ENCODE measurements at places on chromosomes 2 and 18.

DNA sequence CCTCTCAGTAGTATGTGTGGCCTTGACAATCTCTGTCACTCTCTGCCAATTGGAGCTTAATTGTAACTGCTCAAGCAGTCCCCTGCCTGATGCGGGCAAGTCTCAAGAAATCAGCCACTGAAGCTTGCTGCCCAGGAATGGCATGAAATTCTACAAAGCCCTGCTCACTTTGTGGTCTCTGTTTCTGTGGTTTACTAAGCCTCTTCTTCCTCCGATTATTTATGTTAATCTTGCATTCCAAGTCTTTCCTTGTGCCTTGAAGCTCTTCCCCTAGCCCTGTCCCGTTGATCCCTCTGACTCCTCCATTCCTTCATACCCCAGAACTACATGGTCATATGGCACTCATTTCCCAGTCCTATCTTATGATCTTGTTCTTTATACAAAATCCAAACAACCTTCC lies 489.3 kb upstream of the CHST9 start:
- DNase-seq = no peak

DNA sequence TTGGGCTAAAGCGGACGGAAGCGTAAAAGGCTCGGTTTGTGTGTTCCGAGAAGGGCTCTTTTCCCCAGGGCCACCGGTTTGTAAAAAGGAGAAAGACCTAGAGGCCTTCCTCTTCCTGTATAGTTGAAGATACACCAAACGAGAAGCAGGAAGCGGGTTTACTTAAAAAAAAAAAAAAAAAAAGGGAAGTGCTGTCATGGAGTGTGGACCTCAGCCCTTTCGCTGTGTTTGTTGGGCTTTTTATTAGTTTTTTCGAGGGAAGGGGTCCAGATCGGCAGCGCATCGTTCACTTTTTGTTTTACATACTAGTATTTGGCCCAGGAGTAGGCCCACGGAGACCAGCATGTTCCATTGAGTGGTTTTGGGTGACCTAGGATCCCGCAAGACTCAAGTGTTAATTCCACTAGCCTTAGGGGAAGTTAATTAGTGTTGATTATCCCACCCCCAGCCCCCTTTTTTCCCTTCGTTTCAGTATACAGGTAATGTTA lies 676 bp downstream of the ACTR2 start:
- DNase-seq = no peak

DNA sequence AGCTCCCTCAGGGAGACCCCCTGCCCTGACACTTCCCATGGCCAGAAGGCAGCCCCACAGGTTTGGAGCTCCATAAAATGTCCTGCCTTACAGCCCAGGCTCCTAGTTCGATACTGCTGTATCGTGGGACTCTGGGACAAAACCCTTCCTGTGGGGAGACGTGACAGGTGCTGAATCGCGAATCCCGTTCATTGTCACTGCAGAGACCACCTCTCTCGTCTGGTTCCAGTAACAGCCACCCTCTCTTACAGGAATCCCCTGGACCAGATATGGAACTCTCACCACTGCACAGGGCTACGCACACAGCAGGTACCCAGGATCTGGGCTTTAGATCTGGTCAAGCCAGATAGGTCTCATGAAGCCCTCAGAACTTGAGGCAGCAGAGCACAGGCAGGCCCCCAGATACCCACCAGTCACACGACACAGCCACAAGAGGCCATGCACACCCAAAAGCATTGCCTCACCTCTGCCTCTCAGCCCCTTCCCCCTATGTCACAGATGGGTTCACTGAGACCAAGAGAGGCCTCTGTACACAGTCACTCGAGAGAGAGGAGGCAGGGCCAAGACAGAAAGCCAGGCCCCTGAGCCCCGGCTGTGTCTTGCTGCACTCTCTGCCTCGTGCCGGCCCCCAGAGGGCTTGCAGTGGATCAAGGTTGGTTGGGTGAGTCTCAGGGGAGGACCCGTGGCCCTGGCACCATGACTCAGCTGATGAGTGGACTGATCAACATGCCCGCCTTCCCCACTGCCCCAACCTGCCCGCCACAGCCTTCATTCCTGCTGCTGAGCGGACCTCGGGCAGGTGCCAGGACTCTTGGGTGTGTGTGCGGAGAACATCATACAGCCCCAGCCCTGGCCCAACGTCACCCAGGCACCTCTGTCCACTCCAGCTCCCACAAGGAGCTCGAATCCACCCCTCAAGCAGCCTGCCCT lies 7.6 kb downstream of the SDC1 start:
- DNase-seq = no peak

DNA sequence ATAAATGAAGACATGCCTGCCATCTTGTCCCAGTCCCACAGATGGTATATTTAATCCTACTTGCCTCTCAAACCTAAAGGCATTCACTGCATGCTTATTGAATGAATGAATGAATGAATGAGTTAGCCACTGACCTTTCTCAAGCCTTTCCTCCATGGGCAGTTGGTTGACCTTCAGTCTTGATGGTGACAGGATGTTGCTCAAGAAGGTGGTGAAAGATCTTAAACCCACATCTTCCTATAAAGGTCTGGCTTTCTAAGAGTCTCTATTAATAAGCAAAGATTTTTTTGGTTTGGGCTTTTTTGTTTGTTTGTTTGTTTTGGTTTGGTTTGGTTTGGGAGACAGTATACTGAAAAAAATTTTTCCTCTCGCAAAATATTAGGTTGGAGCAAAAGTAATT lies 41.7 kb downstream of the KIAA2012 start:
- no peak for DNase-seq

GRCh38 chr18:70386582-70386981 lies 97.7 kb downstream of the SOCS6 start:
- DNase-seq = no peak

- DNase-seq = no peak
Observed at GRCh38 chr2:24272907-24273306, 87.4 kb downstream of the ITSN2 start.

DNA sequence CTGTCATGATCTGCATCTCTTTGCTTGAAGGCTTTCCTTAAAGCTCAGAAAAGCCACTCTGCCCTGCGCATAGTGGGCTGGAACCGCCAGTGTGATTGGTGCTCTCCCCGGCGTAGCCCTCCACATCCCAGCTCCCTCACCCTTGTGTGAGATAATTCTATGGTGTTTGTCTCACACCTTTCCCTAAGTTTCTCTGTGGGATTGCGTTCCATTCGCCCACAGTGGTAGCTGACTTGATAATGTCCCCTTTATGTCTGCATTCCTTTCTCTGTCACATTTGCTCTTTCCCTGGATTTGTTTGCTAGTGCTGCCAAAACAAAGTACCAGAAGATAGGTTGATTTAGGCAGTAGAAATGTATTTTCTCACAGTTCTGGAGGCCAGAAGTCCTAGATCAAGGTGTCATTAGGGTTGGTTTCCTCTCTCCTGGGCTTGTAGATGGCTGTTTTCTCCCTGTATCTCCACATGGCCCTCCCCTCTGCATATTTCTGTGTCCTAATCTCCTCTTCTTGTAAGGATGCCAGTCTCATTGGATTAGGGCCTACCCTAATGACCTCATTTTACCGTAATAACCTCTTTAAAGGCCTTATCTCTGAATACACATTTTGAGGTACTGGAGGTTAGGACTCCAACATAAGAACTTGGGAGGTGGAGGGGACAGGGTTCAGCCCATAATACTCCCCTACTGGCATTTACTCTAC lies 7.4 kb upstream of the TMEM87B start:
- DNase-seq = no peak

DNA sequence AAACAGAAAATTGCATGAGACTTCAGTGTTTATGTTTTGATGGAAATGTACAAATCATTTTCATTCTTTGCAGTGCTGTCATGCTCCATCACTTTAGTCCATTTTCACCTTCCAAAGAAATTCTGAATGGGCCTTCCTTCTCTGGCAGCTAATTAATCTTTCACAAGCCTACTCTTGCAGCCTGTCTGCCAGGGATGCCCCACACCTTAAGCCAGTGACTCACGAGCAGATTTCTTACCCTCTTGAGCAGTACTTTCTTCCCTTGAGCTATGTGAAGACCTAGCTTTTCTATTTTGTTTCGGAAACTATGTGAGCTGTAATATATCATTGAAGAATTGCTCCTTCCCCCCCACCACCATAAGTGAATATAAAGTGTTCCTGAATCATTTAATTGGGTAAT lies 404.3 kb upstream of the VWC2L start:
- no peak for DNase-seq

DNA sequence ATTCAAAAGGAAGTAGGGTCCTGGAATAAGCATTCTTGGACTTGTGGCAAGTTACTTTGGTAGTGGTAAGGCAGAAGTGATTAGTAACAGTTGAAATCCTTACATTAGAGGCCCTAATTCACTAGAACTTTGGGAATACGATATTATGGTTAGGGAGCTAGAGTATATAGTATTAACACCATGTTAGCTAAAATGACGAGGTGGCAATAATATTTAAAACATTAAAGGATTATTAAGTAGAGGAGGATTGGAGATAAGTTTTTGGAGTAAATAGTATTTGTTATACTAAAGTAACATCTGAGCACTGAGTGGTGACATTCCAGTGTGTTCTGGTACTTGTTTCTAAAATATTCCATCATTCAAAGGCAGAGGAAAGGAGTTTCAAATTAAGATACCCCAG lies 91.0 kb downstream of the AGPS start:
- DNase-seq = no peak

GRCh38 chr2:238667008-238667407 lies 180.9 kb upstream of the TWIST2 start:
- no peak for DNase-seq

DNA sequence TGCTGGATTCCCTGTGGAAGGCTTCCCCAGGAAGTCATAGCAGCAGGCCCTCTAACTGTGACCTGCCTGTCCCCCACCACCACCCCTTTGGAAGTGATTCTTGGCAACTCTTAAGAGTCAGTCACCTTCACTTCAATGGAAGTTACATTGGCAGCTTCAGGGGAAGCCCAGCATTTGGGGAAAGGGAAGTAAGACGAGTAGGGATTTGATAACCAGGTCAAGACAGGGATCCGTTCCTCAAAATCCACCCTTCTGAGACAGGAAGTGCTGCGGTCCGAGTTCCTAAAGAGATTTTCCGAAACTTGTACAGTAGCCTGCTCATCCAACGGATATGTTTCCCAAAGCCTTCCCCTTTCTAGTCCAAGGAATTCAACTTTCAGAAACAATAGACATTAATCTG lies 54.2 kb downstream of the MRPL35 start:
- no peak for DNase-seq
